A673 (cell line): ENCODE measurements at places on chromosomes 7 and 10. TPM values are rescaled to one million over a fixed set of nuclear protein-coding genes. Genes with fewer than 3 reads are reported as not detected.

DNA sequence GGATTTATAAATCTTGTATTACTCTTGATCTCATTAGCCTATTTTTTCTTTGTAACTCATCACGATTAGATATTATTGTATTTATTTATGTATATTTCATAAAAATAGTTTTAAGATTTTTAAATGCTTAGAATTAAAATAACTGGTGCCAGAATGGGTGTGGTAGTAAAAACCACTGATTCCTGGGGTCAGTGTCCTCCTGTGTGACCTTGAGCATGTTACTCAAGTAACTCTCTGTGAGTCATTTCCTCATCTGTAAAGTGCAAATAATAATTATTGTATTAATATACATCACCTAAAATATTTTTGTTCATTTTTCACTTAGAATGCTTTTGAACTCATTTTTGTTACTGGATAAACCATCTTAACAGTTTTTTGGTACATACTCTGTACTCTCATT lies 91.3 kb upstream of the TMEM229A start:
- no peak overlapping the region for H3K27ac ChIP-seq
- DNase-seq, result no peak
- no peaks in the 10 kb centered on the region for H3K4me1 ChIP-seq
- no peaks in the 10 kb centered on the region for H3K27me3 ChIP-seq
- H3K36me3 ChIP-seq, result no peaks in the 10 kb centered on the region

- no peak for DNase-seq
- no peak overlapping the region for H3K27ac ChIP-seq
- H3K36me3 ChIP-seq, result no peaks in the 10 kb centered on the region
- H3K4me1 ChIP-seq, result no peaks in the 10 kb centered on the region
- no peaks in the 10 kb centered on the region for H3K27me3 ChIP-seq
Observed at GRCh38 chr10:30813872-30814481, 184.4 kb upstream of the LYZL2 start.

GRCh38 chr7:36188266-36188665 lies 35.2 kb downstream of the EEPD1 start:
- no peak for DNase-seq
- H3K27ac ChIP-seq, result no peak overlapping the region
- no peaks in the 10 kb centered on the region for H3K27me3 ChIP-seq
- H3K4me3 ChIP-seq, result no peak overlapping the region
- H3K4me1 ChIP-seq, result no peaks in the 10 kb centered on the region

DNA sequence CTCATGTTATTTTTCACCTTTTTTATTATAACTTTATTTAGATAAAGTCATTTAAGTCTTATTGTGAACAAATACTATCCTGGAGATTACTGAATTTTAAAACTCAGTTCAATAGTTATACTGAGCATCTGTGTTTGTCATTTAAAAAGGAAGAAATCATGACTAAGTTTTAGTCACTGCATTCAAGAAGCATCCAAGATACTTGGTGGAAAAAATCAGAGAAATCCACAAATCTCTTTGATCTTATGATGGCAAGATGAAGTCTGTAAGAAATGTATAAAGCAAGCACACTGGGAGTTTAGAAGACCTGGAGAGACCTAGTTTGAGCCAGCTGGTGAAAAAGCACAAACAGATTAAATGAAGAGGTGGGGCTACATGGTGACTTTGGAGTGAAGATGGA lies 529.8 kb upstream of the IGFBP3 start:
- DNase-seq, result no peak
- no peak overlapping the region for H3K27ac ChIP-seq
- H3K36me3 ChIP-seq, result no peaks in the 10 kb centered on the region
- no peaks in the 10 kb centered on the region for H3K4me1 ChIP-seq
- H3K4me3 ChIP-seq, result no peak overlapping the region

KLF14 gene
- not detected in 2 replicates for total RNA-seq

DNA sequence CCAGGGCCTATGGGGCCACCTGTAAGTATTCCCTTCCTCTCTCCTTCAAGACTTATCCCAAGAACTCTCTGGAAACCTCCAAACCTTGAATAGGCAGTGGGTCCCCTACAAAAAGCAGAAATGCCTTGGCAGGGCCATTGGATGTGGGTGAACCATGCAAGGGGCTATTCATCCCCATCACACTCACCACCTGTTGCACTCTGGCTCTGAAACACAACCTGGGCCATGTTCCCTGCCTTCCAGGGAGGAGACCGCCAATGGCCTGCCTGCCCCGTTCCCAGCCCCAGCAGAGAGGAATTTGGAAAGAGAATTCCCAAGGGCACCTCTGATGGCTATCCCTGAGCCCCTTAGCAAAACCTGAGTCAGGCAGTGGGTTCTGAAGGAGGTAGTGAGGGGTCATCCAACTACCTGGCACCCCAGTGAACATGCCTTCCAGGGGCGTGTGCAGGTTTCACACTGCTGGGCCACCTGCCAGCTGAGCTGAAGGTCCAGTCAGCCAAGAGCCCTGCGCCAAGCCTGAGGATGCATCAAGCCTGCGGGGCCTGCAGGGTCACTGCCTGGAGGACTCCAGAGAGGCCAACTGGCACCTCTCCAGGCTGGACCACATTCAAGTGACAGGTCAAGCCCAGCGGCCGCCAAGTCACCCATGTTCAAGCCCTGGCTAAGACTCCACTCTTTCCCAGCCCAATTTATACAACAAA lies 101.3 kb downstream of the COL13A1 start:
- peaks cover 14% of the 10 kb centered on the region for H3K4me1 ChIP-seq
- H3K27ac ChIP-seq, result no peak overlapping the region
- no peak overlapping the region for H3K4me3 ChIP-seq
- H3K27me3 ChIP-seq, result no peaks in the 10 kb centered on the region
- no peak for DNase-seq

C7orf57 gene
- not detected in 2 replicates for total RNA-seq

GRCh38 chr10:110168601-110169481 lies 38.6 kb upstream of the MXI1 start:
- peaks cover 6% of the 10 kb centered on the region for H3K27me3 ChIP-seq
- DNase-seq, result no peak
- H3K27ac ChIP-seq, result no peak overlapping the region

IFIT1 gene
- 2.4 and 3.2 TPM in 2 replicates for total RNA-seq

DNA sequence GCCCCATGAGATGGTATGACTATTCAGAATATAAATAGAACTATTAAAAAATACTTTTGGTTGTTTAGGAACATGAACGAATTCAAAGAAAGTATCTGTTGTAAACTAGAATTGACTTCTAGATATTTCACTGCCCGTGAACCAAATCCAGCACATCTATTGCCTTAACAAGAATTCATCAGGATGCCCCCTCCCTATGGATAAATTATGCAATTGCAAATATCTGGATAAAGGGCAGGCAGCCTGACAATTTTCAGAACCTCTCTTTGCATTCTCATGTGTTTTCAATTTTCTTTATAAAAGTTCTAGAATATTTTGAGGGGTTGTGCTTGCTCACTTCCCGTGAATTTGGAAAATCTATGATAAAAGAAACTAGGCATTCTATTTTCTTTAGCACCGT lies 822.1 kb upstream of the SORCS1 start:
- no peak overlapping the region for H3K27ac ChIP-seq
- H3K36me3 ChIP-seq, result no peaks in the 10 kb centered on the region
- DNase-seq, result no peak
- H3K4me1 ChIP-seq, result no peaks in the 10 kb centered on the region

GRCh38 chr7:66642186-66642585 lies 13.5 kb downstream of the KCTD7 start:
- H3K27ac ChIP-seq, result no peak overlapping the region
- DNase-seq, result no peak
- no peaks in the 10 kb centered on the region for H3K4me1 ChIP-seq
- peaks cover 27% of the 10 kb centered on the region for H3K36me3 ChIP-seq
- H3K4me3 ChIP-seq, result no peak overlapping the region

GRCh38 chr7:96320442-96320841 lies 1.5 kb downstream of the SLC25A13 start:
- peaks cover 5% of the 10 kb centered on the region for H3K4me1 ChIP-seq
- DNase-seq, result no peak
- no peak overlapping the region for H3K27ac ChIP-seq
- no peaks in the 10 kb centered on the region for H3K36me3 ChIP-seq
- H3K4me3 ChIP-seq, result peak overlapping the region; percentile 80

DNA sequence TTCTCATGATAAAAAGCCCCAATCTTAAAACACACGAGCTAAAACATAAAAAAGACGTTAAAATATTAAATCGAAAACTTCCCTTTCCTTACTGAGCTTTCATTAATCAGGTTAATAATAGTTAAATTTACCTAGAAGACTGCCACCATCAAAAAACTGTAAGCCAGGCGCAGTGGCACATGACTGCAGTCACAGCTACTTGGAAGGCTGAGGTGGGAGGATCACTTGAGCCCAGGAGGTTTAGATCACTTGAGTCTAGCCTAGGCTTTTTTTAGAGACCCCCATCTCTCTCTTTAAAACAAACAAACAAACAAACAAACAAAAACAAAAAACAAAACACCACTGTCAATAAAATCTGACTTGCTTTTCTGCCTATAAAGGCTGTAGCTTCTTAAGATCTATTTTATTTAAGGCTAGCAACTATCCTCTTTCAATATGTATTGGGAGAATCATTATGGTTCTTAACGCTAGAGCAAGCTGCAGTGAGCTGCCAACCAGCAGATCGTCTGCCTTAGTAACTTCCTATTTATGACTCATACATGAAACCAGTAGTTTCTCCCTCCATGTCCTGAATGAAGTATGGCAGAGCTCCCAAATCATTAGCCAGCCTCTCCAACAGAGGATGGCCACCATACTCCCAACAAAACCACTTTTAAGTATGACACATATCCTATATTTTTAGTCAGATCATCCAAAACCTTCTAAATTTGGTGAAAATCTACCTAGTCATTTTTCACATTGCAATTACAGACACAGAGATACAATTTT lies 163.7 kb downstream of the SRPK2 start:
- H3K4me3 ChIP-seq, result no peak overlapping the region
- H3K36me3 ChIP-seq, result peaks cover 5% of the 10 kb centered on the region
- peaks cover 45% of the 10 kb centered on the region for H3K4me1 ChIP-seq
- DNase-seq, result peak; percentile 82

DNA sequence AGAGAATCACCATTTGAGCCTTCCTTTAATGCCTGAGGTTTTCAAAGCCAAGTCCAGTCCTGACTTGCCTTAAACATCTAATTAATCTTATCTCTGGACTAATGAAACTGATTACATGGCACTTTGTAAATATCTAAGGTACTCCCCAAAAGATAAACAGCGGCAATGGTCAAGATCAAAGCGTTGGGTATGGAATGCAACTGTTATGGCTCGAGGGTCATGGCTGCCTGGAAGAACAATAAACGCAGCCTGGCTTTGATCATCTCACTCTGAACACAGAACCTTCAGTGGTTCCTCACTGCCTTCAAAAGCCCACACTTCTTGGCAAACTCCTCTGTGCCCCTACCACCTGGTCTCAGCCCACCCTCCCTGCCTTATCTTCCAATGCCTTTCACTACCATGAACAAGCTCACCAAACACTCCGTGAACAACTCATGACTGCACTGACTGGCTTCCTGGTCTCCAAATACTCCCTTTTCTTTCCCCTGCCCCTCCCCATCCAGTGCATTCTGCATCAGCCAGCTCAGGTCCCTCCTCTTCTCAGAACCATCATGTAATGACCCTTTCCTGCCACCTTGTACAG lies 150.2 kb upstream of the NFE2L3 start:
- H3K36me3 ChIP-seq, result no peaks in the 10 kb centered on the region
- no peak for DNase-seq
- H3K27me3 ChIP-seq, result no peaks in the 10 kb centered on the region
- H3K4me3 ChIP-seq, result no peak overlapping the region

GRCh38 chr7:972676-973309 lies 2.6 kb downstream of the COX19 start:
- H3K27me3 ChIP-seq, result no peaks in the 10 kb centered on the region
- no peak for DNase-seq
- H3K36me3 ChIP-seq, result peaks cover 47% of the 10 kb centered on the region
- H3K4me3 ChIP-seq, result no peak overlapping the region
- H3K4me1 ChIP-seq, result peaks cover 12% of the 10 kb centered on the region
